CD8-positive, alpha-beta memory T cell (primary cell): ENCODE measurements at places on chromosomes 1 and 21. TPM values are rescaled to one million over a fixed set of nuclear protein-coding genes. Genes with fewer than 3 reads are reported as not detected.

DNA sequence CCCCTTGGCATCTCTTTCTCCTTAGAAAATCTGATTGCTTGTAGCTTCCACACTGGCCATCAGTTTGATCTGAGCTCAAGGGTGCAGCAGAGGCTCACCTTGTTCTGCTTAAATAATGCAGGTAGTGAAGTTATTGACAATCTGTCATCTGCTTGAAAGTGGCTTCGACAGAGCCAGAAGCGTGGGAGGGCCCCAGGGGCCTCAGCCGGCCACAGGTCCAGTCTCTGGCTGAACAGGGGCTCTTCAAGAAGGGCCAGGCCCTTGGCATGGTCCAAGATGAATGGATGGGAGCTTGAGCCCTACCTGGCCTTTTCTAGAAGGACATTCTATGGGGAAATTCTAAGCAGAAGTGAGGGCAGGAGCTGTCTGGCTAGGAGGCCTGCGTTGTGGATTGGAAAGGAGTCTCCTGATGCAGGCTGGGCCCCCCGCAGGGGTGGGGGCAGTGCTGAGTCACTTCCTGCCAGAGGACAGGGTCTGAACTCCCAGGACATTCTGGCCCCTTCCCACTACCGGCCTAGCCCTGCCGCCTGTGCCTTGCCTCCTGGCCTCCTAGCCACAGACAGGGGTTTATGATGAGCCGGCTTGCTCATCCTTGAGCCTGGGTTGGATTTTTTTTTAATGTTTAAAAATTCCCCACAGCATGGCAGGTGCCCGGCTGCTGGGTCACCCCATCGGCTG lies 162.3 kb upstream of the VAMP3 start:
- H3K4me3 ChIP-seq = no peak overlapping the region
- peaks cover 6% of the 10 kb centered on the region for H3K27me3 ChIP-seq
- H3K27ac ChIP-seq = no peak overlapping the region
- H3K4me1 ChIP-seq = no peaks in the 10 kb centered on the region
- H3K36me3 ChIP-seq = no peaks in the 10 kb centered on the region

GRCh38 chr21:32334980-32335531 lies 36.4 kb downstream of the MRAP start:
- no peak overlapping the region for H3K27ac ChIP-seq
- no peak overlapping the region for H3K4me3 ChIP-seq
- H3K4me1 ChIP-seq = no peaks in the 10 kb centered on the region
- peaks cover 40% of the 10 kb centered on the region for H3K36me3 ChIP-seq

- H3K27ac ChIP-seq = no peak overlapping the region
- no peaks in the 10 kb centered on the region for H3K4me1 ChIP-seq
Measured at GRCh38 chr1:47578721-47579419, 141.0 kb downstream of the FOXD2 start.

DNA sequence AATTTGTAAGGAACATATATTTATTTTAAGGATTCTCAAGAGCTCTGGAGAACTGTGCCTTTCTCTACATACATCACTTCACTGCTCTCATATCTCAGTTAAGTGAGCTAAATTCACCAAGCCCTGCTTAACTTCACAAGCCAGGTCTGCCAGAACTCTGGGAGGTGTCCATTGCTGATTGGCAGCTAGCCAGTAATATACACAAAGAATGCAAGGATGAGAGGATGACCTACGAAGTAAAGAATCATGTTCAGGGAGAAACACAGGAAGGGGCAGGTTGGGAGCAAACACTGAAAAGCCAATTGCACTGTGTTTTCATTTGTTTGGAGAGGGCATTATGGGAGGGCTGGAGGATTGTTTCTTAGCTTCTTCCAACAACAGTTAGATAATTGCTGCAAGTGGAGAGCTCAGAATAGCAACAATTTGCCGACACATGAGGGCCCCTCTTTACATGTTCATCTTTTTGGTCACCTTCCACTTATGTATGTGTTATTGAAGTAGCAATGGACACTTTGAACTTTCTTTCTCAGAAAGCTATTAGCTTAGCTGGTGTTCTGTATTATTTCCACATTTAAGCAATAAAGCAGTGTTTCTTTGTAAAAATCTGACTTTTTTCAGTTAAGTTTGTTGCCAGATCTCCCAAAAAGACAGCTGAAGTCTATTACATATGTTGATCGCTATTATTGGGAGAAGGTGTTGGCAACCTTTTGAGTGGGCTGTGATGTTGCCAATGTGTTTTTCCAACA lies 254.8 kb downstream of the LTN1 start:
- no peaks in the 10 kb centered on the region for H3K36me3 ChIP-seq
- no peak overlapping the region for H3K27ac ChIP-seq
- no peaks in the 10 kb centered on the region for H3K4me1 ChIP-seq
- H3K27me3 ChIP-seq = no peaks in the 10 kb centered on the region
- H3K4me3 ChIP-seq = no peak overlapping the region

- H3K4me1 ChIP-seq = no peaks in the 10 kb centered on the region
- no peaks in the 10 kb centered on the region for H3K27me3 ChIP-seq
- H3K4me3 ChIP-seq = no peak overlapping the region
- no peaks in the 10 kb centered on the region for H3K36me3 ChIP-seq
- no peak for DNase-seq
Measured at GRCh38 chr1:21876267-21876666, 60.8 kb downstream of the HSPG2 start.

- DNase-seq = no peak
- H3K36me3 ChIP-seq = no peaks in the 10 kb centered on the region
- no peaks in the 10 kb centered on the region for H3K4me1 ChIP-seq
- H3K27me3 ChIP-seq = no peaks in the 10 kb centered on the region
- no peak overlapping the region for H3K4me3 ChIP-seq
Measured at GRCh38 chr1:160108888-160109662, 6.5 kb upstream of the ATP1A2 start.

GRCh38 chr1:59499273-59499942 lies 202.5 kb downstream of the FGGY start:
- H3K36me3 ChIP-seq = no peaks in the 10 kb centered on the region
- no peak overlapping the region for H3K27ac ChIP-seq
- DNase-seq = no peak

GRCh38 chr21:45012662-45013259 lies 61.6 kb upstream of the ADARB1 start:
- no peak overlapping the region for H3K27ac ChIP-seq
- H3K27me3 ChIP-seq = peaks cover 8% of the 10 kb centered on the region
- no peaks in the 10 kb centered on the region for H3K36me3 ChIP-seq
- DNase-seq = no peak
- H3K4me1 ChIP-seq = no peaks in the 10 kb centered on the region

- H3K27ac ChIP-seq = no peak overlapping the region
- no peak for DNase-seq
- H3K36me3 ChIP-seq = no peaks in the 10 kb centered on the region
- no peaks in the 10 kb centered on the region for H3K27me3 ChIP-seq
- no peaks in the 10 kb centered on the region for H3K4me1 ChIP-seq
- H3K4me3 ChIP-seq = no peak overlapping the region
Measured at GRCh38 chr1:38201431-38201830, 154.8 kb upstream of the POU3F1 start.

- H3K4me3 ChIP-seq = no peak overlapping the region
- no peaks in the 10 kb centered on the region for H3K4me1 ChIP-seq
- H3K27ac ChIP-seq = no peak overlapping the region
- DNase-seq = no peak
Measured at GRCh38 chr1:7838714-7839113, 14.2 kb downstream of the UTS2 start.

The NHLH2 gene
- not detected for total RNA-seq

The EPS15 gene
- 108 TPM for total RNA-seq

The LRRIQ3 gene
- 2.9 TPM for total RNA-seq
